ENCODE measurements at places on chromosomes 7 and 10.

DNA sequence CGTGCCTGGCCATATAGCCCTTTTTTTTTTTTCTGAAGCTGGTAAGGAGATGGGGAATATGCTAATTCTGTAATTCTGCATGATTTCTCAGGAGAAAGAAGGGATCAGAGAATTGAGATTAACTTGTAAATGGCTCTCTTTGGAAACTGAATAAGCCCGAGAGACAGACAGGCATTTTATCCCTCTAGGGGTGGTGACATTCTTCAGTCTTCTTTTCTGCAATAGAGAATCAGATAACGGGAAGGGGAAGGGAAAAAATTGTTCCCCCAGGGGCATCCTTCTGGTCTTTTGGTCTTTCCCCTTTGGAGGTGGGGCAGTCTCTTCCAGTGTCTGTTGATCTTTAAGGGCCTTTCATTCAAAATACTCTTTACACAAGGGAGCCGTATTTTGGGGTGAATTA is 34.2 kb downstream of the HK1 start:
- no peak for DNase-seq

GRCh38 chr10:27390681-27391080 is 113.4 kb upstream of the RAB18 start:
- DNase-seq, result peak; percentile 10

DNA sequence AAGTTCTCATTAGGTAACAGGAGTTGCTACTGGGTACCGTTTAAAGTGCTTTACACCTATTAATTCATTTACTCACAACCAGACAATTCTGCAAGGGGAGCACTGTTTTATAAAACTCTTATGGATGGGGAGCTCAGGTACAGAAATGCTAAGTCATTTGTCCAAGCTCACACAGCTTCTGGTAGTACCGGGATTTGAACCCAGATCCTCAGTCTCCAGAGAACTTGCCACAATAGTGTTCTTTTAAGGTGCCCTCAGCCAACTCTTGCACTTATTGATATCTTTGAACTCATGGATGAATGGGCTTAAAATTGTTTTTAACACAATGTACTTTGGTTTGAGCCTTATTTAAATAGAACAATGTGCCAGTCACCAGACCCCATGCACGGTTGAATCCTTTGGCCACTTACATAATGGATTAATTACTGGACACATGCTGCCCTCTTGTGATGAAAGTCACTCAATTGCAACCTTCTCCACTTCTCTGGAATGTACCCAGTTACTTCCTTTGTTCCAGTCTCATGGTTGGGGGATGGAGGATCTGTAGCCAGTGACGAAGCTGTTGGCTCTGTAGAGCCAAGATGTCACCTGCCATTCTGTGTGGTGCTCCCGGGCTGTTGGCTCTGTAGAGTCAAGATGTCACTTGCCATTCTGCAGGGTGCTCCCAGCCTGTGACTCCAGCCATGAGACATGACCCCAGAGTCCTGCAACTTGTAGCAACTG is 65.6 kb downstream of the NOD1 start:
- peak; percentile 79 for DNase-seq

GRCh38 chr10:132657127-132657706 is 119.6 kb downstream of the INPP5A start:
- DNase-seq, result no peak

- DNase-seq, result no peak
These were observed 37.4 kb upstream of the ITGB8 start for GRCh38 chr7:20293336-20293735.

DNA sequence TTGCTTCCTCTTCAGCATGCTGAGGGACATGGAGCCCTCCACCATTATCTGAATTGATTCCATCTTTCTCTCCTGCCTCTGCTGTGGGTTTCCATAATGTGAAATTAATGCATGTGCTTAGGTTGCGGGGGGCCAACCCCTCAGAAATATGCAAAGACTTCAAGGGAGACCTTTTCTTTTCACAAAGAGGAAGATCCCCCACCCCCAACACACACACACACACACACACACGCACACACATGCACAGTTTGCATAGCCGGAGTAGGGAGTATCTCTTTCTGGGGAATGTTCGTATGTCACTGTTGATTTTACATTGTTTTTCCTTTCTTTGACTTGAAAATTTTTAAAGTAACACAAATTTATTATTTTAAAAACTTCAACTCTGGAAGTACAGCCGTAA is 193.5 kb downstream of the MGMT start:
- no peak for DNase-seq

DNA sequence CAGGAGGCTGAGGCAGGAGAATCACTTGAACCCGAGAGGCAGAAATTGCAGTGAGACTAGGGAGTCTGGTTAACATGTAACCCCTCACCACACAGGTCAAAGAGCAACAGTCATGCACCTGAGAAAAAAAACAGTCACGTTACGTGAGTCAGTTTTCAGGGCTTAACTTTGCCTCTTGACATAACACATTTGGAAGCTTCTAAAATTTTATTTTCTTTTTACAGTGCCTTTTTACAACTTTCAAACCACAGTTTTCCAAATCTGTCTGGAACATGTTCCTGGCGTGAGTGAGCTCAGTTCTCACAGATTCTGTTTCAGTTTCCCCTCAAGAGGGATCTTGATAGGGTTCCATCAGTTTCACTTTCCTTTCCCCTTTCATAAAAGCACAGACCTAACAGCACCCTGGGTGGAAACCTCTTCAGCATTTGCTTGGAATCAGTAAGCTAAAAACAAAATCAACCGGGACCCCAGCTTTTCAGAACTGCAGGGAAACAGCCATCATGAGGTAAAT is 4.4 kb downstream of the IFIT3 start:
- peak; percentile 89 for DNase-seq

- peak; percentile 65 for DNase-seq
These were observed 160.5 kb downstream of the AOAH start for GRCh38 chr7:36563706-36564327.

- no peak for DNase-seq
These were observed 144.3 kb downstream of the WNT2 start for GRCh38 chr7:117178600-117178999.

GRCh38 chr10:651692-652091 is 37.8 kb downstream of the DIP2C start:
- no peak for DNase-seq

- no peak for DNase-seq
These were observed 19.9 kb upstream of the LBX1 start for GRCh38 chr10:101249171-101249581.

DNA sequence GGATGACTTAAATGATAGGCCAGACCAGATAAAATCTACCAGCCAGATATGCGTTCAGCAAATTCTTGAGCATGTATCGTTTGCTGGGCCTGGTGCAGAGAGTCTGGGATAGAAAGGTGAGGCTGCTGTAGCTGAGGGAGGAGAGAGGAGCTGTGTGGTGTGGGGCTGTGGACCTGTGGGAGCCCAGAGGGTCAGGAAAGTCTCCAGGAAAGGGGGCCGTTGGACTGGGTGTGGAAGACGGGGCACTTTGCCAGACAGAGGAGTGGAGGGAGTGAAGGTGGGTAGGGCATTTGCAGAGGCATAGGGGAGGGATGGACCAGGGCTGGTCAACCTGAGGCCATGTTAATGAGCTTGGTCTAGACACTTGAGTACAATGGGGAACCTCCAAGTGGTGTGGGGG is 124.7 kb upstream of the UNC5B start:
- no peak for DNase-seq

- DNase-seq, result no peak
These were observed 1.5 kb upstream of the MTPN start for GRCh38 chr7:135978624-135979023.

GRCh38 chr7:94003446-94004023 is 620 bp downstream of the BET1 start:
- peak; percentile 33 for DNase-seq

DNA sequence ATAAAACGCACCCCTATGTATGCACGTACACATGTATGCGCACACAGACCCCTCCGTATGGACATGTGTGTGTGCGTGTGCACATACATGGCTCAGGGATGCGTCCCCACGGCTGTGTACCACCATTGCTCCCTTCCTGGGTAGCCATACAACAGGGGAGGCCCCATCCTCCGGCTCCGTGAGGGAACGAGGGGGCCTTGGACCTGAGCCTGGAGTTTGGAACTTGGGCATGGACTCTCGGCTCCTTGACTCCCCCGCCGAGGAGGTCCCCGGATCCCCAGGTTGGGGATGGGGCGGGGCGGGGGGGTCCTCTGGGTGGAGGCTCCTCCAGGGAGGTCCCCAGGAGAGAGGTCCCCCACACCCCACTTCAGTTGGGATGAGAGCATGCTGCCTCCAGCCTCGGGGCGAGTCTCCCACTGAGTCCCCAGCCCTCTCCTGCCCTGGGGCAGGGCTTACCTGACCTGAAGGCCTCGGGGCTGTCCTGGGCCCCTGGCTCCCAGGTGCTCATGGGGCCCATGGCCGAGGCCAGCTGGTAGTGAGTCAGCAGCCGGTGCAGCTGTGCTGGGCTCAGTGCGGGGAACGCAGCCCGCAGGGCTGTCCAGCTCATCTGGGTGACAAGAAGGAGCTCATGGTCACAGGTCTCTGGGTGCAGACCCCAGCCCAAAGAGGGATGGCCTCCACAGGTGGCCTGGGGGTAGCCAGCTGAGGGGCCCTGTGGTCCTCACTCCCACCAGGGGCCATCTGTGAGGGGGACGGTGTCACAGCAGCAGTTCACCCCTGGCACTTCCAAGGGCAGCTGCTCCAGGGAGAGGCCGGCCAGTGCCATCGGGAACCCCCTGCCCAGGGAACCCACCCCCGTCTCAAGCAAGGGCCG is 29.9 kb downstream of the AP5Z1 start:
- no peak for DNase-seq

GRCh38 chr10:97109547-97109946 is 76.2 kb downstream of the SLIT1 start:
- no peak for DNase-seq

DNA sequence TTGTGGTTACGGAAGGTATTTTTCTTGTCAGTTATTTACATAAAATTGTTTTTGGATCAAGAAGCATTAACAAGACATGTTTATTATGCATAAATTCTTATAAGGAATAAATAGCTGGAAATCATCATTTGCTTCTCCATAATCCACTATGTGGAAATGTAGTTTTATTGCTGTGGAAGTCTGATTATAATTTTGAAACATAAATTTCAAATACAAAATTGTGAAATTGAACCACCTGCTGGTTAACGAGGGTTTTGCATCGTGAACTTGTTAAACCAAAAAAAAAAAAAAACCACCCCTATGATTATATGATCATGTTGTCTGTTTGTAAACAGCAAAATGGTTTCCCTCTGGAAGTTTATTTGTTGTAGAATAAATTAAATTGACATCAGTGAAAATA is 25.9 kb downstream of the ABRAXAS2 start:
- peak; percentile 12 for DNase-seq

- DNase-seq, result peak; percentile 95
These were observed 962 bp upstream of the SLC26A4 start for GRCh38 chr7:107659666-107660065.

GRCh38 chr10:77045085-77045484 is 592.5 kb downstream of the KCNMA1 start:
- DNase-seq, result no peak

- no peak for DNase-seq
These were observed 110.7 kb downstream of the VIPR2 start for GRCh38 chr7:159033956-159034355.

- peak; percentile 75 for DNase-seq
These were observed 496.4 kb downstream of the KIF20B start for GRCh38 chr10:90197766-90198165.

DNA sequence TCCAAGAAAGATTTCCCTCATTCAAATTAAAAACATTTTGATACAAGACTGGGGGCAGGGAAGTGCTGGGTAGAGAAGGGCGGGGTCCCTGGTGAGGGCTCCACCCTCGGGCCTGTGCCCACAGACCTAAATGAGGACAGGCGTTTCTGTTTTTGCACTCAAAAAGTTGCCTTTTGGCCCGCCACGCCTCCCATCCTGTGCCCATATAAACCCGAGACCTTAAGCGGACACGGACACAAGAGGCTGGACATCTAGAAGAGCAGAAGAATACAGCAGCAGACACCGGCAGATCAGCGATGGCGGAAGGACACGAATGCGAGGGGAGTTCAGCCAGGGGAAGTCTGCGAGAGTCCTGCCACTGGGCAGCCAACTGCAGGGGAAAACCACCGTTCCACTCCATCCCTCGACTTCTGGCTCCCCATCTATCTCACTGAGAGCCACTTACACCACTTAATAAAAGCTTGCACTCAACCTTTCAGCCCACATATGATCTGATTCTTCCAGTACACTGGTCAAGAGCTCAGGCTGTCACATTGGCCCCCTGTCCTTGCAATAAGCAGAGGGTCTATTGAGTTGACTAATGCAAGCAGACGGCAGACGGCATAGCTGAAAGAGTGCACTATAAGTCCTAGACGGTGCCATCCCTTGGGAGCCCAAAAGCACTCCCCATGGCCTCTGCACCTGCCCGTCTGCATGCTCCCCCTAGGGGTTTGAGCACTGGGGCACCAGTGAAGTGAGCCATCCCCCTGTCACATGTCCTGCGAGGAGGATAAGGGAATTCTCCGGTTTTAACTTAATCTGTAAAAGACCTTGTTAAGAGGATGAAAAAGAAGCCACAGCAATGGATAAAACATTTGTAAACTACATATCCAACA is 181.8 kb upstream of the PRSS1 start:
- no peak for DNase-seq

- peak; percentile 58 for DNase-seq
These were observed 206.6 kb downstream of the BAMBI start for GRCh38 chr10:28883741-28884423.

- no peak for DNase-seq
These were observed 607.1 kb upstream of the FOXK1 start for GRCh38 chr7:4074994-4075393.

- peak; percentile 60 for DNase-seq
These were observed 509 bp downstream of the BRAF start for GRCh38 chr7:140924019-140924820.

- DNase-seq, result no peak
These were observed 31.7 kb downstream of the TRIM24 start for GRCh38 chr7:138491612-138492386.

Data from iris pigment epithelial cell (primary cell).